ENCODE measurements at places on chromosomes 3 and 15. TPM values are rescaled to one million over a fixed set of nuclear protein-coding genes. Genes with fewer than 3 reads are reported as not detected.

DNA sequence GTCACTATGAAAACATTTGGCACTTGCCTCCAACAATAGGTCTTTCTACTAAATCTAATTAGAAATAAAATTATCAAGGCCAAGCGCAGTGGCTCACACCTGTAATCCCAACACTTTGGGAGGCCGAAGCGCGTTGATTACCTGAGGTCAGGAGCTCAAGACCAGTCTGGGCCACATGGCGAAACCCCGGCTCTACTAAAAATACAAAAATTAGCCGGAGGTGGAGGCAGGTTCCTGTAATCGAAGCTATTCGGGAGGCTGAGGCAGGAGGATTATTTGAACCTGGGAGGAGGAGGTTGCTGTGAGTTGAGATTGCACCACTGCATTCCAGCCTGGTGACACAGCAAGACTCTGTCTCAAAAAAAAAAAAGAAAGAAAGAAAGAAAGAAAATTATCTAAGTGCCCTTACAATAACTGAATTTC is 1.6 kb upstream of the PLD1 start:
- DNase-seq: no peak

The MYRIP gene
- total RNA-seq: not detected

DNA sequence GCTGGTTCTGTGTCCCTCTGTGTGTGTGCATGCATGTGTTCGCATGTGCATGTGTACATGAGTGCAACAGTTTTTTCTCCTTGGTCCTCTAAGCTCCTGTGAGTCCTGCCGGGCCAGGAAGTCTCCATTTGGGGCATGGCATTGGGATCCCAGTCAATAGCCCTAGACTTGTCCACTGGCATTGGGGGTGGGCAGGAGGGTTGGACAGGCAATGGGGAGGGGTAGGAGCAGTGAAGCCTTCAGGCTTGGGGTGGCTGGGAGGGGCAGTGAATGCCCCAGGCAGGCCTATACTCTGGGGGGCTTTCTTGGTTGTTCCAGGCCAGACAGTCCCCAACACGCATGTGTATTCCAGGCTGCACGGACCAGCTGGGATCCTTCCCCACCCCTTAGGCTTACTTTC is 15.6 kb upstream of the C15orf39 start:
- no peak for DNase-seq

DNA sequence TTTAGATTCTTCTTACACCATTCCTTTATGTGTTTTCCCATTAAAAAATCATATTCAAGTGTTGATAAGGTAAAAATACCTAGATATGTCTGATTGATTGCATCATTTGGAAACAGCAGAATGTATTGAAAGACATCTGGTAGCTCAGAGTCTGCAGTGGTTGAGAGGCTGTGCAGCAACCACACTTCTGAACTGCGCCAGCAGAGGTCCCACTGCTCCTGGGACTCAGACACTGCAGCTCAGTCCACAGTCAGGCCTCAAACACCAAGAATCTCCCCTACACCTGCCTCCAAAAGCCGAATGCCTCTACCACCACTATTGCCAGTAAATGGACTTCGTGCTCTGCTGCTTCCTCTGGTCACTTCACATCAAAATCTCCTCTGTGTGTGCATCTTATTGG is 176.9 kb upstream of the LMCD1 start:
- DNase-seq: peak; percentile 50

The CYP1A1 gene
- total RNA-seq: 2.8 TPM

- DNase-seq: no peak
These were observed 21.6 kb downstream of the SPTBN5 start for GRCh38 chr15:41872166-41872747.

GRCh38 chr3:147846854-147847478 is 437.8 kb downstream of the ZIC1 start:
- no peak for DNase-seq

GRCh38 chr3:42686832-42687650 is 1.7 kb downstream of the KLHL40 start:
- no peak for DNase-seq

GRCh38 chr3:62462104-62462762 is 88.9 kb upstream of the FEZF2 start:
- DNase-seq: no peak

- DNase-seq: no peak
These were observed 1472.4 kb downstream of the SI start for GRCh38 chr3:163605915-163606314.

The AADACL2 gene
- not detected for total RNA-seq

The IQCH gene
- total RNA-seq: 0.98 TPM

DNA sequence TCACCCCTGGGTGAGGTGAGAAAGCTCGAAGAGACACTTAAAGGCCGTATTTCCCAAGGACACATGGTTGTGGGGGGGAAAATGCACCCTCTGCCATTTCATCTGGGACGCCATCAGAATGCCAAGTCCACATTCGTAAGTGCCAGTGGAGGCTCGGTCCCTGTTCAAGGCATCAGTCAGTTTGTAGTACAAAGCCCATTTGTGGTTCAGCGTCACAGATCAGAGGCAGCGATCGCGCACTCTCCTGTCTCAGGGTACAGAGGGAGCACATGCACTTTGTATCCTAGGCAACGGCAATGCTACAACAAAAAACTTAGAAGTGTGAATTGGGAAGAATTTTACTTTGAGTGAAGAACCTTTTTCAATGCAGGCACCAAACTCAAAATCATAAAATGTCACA is 27.2 kb downstream of the SEMA6D start:
- DNase-seq: no peak

- DNase-seq: no peak
These were observed 524.1 kb upstream of the CFAP20DC start for GRCh38 chr3:59573911-59574310.

DNA sequence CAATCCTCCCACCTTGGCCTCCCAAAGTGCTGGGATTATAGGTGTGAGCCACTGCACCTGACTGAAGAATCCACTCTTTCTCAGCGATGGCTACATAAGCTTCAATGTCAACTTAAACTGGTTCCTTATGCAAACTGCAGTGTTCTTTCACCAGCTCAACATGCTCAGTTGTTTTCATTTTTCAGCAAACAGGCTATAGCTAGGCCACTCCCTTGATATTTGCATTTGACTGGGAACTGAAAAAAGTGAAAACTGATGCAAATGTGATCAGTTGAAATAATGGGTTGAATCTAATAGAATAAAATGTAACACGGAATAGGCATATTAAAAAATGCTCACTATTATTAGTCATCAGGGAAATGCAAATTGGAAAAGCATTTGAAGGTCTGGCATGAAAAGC is 74.2 kb upstream of the GCNT3 start:
- no peak for DNase-seq

- DNase-seq: no peak
These were observed 542.3 kb downstream of the EDEM1 start for GRCh38 chr3:5729852-5730251.

- DNase-seq: no peak
These were observed 270.2 kb downstream of the ROBO1 start for GRCh38 chr3:79497447-79498111.

DNA sequence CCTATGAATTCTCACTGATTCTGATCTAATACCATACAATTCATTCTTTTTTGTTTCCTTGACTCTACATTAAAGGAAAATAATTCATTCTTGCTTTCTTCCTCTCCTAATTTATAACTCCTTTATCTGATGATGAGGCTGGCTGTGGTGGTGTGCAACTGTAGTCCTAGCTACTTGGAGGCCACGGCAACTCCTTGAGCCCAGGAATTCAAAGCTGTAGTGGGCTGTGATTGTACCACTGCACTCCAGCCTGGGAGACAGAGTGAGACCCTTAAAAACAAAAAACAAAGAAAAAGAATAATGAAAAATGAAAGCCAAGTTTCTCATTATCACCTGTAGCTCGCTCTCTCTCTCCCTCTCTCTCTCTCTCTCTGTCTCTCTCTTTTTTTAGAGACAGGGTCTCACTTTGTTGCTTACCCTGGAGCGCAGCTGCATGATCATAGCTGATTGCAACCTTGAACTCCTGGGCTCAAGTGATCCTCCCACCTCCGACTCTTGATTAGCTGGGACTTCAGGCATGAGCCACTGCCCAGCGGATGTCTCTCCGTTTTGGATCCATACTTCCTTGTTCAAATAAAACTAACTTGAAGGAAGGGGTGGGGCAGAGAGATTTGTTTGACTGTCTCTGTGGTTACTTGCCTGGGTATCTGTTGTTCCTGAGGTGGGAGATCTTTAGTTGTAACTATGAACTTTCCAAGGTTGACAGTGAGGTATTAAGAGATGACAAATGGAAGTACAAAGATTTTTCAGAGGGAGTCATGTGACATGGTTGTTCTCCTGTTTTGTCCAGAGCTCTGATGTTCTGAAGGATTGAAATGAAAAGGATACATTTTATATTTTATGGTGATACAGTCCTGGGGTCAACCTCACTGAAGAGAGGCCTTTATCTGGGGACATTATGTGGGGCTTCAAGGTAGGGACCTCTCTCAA is 46.9 kb downstream of the STARD9 start:
- no peak for DNase-seq

- no peak for DNase-seq
These were observed 176.7 kb downstream of the PDZRN3 start for GRCh38 chr3:73448041-73448440.

The DNAJA4 gene
- total RNA-seq: 35.8 TPM

- DNase-seq: no peak
These were observed 5.4 kb upstream of the PLOD2 start for GRCh38 chr3:146166415-146166821.

The DCBLD2 gene
- total RNA-seq: 0.50 TPM

- DNase-seq: peak; percentile 39
These were observed 1.1 kb downstream of the ADPGK start for GRCh38 chr15:72782274-72783003.

- no peak for DNase-seq
These were observed 520 bp downstream of the TMEM42 start for GRCh38 chr3:44862226-44862637.

DNA sequence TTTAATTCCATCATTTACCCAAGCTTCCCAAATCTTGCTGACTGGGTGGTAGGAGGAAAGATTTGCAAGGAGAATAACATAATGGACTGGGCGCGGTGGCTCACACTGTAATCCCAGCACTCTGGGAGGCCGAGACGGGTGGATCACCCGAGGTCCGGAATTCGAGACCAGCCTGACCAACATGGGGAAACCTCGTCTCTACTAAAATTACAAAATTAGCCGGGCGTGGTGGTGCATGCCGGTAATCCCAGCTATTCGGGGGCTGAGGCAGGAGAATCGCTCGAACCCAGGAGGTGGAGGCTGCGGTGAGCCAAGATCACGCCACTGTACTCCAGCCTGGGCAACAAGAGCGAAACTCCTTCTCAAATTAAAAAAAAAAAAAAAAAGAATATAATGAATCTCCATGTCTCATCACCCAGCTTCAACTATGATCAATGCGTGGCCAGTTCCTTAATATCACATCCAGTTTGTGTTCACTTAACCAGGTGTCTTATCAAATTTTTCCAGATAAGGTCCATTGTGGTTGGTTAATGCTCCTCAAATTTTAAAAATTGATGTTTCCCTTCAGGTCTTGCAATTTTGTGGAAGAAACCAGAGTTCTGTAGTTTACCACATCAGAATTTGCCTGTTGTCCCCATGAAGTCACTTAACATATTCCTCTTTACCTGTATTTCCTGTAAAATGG is 1.3 kb upstream of the ABCF3 start:
- no peak for DNase-seq

DNA sequence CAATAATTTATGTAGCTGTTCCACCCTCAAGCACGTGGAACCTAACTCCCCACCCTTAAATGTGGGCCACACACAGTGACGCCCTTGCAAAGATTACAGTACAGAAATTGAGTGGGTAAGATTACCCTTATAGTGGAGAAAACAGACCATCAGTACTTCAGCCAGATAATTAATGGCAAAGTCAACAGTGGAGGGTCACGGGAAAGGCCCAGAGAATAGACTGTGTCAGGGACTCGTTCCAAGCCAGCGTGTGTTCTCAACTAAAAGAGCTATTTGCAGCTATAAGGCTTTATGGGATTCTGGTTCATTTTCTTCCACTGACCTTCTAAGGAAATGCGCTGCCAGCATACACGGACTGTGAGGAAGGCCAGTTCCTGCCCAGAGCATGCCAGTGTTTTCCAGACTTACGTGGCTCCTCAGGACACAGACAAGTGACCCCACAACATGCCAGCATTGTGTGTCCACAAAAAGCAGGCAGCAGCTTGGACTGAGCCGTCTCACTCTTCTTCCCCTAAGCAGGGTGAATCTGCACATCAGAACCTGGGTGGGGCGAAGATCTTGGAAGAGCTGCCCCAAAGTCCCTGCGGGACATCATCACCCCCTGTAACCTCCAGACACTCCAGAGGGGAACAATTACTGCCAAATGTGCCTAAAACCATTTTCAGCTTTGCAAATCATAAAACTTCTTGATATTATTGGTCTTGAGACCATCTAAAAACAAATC is 428.5 kb downstream of the OCA2 start:
- no peak for DNase-seq

DNA sequence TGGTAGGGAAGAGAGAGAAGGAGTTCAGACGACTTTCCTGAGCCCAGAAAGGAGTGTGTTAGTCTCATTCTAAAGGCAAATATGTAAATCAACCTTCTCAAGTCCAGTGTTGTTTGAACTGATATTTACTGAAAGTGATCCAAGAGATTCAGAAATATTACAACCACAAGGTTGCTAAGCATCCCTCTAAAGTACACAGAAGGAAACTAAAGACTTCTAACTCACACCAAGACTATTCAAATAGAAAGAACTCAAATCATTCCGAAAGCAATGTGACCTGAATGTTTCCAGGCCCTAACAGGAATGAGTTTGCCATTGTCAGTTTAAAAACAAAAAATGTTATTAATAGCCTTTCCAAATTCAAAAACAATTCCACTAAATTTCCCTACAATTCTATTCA is 56.9 kb upstream of the VGLL3 start:
- DNase-seq: no peak

DNA sequence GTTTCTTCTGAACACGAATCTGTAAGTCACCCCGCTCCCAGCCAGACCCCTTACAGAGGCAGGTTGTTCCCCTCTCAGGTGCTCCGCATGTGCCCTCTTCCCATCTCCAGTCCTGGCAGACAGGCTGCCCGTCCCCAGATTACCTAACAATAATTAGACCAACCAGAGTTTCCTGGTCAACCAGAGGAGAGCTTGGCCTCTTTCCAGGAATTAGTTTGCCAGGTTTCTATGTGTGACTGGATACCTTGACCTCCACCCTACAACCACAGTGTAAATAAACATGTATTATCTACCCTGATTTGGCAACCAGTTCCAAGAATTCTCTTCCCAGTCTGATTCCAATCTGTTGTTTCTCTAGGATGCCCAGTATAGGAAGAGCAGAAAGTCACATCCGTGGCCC is 178.0 kb upstream of the UMPS start:
- DNase-seq: no peak

The GOLGA6L24 gene
- total RNA-seq: not detected

Data from activated CD8-positive, alpha-beta memory T cell treated with anti-CD3 and anti-CD28 coated beads, Interleukin-2, amount 10 ng/mL, durations not matched to agents 7 days and 5 days (primary cell).